ENCODE measurements at places on chromosomes 12 and 14.

DNA sequence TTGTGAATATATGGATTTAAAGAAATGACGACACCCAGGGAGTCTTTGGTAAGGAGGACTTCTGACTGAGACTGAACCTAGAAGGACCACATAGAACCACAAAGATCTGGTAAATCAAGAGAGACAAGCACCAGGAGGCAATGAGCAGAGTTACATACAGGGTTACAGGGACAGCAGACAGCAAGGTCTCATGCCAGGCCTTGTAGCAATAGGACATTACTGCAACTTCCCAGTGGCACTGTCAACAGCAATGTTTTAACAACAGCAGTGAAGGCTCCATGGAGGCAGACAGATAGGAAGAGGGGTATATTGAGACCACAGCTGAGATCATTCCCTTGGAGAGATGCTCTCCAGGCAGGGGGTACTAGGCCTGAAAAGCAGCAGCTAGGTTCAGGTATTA lies 18.5 kb downstream of the CPNE8 start:
- no peak for DNase-seq

DNA sequence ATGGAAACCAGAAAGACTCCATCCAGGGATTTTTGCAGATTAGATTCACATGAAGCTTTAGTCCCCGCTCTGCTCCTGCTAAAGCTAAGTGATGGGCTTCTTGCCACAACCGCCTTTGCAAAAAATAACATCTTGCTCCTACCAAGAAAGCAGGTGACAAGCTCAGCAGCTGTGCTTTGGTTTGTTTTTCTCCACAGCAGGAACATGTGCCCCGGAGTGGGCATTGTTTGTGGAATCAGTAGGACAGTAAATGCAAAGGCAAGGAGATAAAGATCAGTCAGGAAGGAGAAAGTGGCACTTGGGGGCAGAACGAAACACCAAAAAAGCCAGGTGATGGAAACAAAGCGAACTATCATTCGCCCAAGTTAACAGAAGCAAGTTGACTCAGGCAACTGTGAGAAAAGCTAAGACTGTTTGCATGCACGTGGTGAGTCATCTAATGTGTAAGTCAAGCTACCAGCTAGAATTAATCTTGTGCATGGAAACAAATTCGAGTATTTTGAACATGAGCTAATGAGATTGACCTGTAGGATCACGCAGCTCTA lies 165.5 kb upstream of the PLXNC1 start:
- DNase-seq = no peak

DNA sequence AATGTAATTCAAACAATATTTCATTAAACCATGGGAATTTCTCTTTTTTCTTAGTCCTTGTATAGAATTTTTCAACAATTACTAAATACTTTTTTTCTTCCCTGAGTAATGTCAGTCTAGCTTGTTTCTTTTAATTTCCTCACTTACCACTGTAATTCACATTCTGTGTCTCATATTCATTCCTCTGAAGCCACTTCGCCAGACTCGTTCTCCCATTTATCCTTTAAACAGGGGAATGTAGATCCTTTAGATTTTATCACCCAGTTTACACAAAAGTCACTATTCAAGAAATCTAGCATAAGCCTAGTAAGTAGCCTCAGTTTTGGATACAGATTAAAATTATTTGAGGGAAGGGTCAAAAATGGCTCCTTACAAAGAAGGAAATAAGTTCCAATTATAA lies 6.8 kb downstream of the USP15 start:
- no peak for DNase-seq

DNA sequence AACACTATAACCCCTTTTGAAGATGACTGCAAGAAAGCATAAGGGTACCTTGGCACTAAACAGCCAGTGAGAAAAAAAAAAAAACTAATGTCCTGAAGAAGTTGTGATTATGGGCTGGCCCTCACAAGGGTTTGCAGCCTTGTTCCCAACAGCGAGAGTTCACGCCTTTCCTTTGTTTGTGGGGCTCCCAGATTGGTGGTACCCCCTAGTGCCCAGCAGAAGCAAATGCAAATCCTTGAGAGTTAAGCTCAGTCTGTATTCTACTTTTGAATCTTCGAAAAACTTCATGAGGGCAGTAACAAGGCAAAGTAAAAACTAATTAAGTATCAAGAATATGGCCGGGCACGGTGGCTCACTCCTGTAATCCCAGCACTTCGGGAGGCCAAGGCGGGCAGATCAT lies 238.9 kb upstream of the LMO3 start:
- no peak for DNase-seq

GRCh38 chr14:61547186-61548069 lies 147.9 kb upstream of the HIF1A start:
- no peak for DNase-seq

DNA sequence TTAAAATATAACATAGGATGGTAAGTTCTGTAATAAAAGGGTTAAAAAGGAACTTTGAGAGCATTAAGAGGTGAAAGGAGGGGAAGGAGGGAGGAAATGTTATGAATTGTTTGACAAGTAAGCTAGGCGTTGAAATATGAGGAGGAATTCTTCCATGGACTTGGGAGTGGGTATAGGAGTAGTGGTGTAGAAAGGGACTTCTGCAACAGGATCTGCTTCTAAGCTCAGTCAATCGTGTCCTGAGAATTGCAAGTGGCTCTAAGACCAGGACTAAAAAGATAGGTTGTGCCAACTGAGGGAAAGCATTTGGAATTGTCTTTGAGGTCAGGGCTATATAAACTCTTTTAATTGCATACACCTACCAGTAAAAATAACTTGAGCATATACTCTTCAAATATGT lies 74.1 kb upstream of the SLC38A2 start:
- DNase-seq = no peak

DNA sequence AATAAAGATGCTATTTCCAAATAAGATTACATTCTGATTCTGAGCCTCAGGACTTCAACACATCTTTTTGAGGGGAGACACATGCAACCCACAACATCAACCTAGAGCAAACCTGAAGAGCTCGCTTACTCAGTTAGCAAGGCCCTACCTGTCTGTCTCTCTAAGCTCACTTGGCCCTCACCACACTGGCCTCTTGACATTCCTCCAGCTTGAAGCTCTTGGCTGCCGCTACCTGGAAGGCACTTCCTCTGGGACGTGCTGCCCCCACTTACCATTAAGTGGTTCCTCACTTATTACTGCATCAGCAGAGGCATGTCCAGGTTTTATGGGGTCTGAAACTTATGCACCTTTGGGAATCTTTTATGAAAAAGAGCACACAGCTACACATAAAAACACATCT lies 354.8 kb downstream of the GALC start:
- DNase-seq = no peak

DNA sequence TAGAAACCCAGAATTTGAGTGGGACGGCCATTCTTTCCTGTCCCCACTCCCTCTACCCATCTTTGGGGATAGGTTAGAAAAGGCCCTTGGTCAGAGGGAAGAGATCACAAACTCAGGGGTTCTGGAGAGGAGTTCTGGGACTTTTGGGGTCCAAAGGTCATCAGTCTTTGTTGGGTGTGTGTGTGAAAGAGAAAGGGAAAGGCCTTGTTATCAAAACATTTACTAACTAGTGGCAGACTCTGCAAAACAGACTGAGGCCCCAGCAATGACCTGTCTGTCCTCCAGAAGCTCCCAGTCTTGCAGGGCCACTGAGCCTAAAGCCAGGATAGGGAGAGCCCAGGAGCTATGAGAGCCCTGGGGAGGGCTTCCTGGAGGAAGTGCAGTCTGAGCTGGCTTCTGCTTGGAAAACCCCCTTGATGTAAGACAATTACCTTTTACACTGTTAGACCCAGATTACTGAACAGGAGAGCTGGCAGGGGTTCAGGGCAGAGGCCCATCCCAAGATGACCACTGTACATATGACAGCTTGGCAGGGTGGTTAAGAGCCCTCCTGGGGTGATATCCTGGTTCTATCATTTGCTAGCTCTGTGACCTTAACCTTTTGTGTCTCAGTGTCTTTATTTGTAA lies 429.1 kb upstream of the CCDC196 start:
- DNase-seq = no peak

GRCh38 chr12:108665608-108666202 lies 32.0 kb upstream of the SELPLG start:
- DNase-seq = no peak

Data from ecto neural progenitor cell (in vitro differentiated cells).